ENCODE measurements at places on chromosomes 5 and 9. TPM values are rescaled to one million over a fixed set of nuclear protein-coding genes. Genes with fewer than 3 reads are reported as not detected.

FRRS1L gene
- not detected for total RNA-seq

SLC6A19 gene
- not detected for total RNA-seq

FOXD4L4 gene
- not detected for total RNA-seq

JMY gene
- total RNA-seq = 12.2 TPM

PCDHB4 gene
- total RNA-seq = 0.22 TPM

ANKRD33B gene
- total RNA-seq = 1.5 TPM

GPR150 gene
- total RNA-seq = not detected

DRD1 gene
- not detected for total RNA-seq

FAM153A gene
- not detected for total RNA-seq

MARCHF6 gene
- 44.9 TPM for total RNA-seq

FGF10 gene
- total RNA-seq = not detected

PITX1 gene
- total RNA-seq = not detected

ALDOB gene
- not detected for total RNA-seq

CDC37L1 gene
- 32.2 TPM for total RNA-seq

CAMK4 gene
- 3.6 TPM for total RNA-seq

TMC1 gene
- not detected for total RNA-seq

PCDHA1 gene
- not detected for total RNA-seq

RNF208 gene
- not detected for total RNA-seq

PCDH12 gene
- total RNA-seq = 0.13 TPM

SPATA31E1 gene
- not detected for total RNA-seq

PCDHGA6 gene
- 5.4 TPM for total RNA-seq

TICAM2 gene
- 1.9 TPM for total RNA-seq

CCNI2 gene
- not detected for total RNA-seq

ADAMTS19 gene
- not detected for total RNA-seq

Data from GM23248 (cell line).